ENCODE measurements at places on chromosomes 13 and 19.

GRCh38 chr13:100875392-100876043 is 200.9 kb upstream of the TMTC4 start:
- DNase-seq = no peak

DNA sequence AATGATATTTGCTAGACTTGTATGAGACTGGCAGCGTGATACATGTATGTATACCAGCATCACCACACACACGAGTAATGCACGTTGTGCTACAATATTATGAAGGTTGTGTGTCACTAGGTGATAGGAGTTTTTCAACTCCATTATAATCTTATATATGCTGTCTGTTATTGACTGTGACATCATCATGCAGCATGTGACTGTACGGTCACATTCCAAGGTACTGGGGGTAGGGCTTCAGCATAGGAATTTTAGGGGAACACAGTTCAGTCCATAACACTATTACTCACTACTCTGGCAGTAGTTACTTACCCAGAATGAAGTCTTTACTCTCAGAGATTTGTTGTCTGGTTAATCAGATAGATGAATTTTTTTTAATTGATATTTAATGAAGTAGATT is 91.1 kb downstream of the CDK8 start:
- DNase-seq = no peak

DNA sequence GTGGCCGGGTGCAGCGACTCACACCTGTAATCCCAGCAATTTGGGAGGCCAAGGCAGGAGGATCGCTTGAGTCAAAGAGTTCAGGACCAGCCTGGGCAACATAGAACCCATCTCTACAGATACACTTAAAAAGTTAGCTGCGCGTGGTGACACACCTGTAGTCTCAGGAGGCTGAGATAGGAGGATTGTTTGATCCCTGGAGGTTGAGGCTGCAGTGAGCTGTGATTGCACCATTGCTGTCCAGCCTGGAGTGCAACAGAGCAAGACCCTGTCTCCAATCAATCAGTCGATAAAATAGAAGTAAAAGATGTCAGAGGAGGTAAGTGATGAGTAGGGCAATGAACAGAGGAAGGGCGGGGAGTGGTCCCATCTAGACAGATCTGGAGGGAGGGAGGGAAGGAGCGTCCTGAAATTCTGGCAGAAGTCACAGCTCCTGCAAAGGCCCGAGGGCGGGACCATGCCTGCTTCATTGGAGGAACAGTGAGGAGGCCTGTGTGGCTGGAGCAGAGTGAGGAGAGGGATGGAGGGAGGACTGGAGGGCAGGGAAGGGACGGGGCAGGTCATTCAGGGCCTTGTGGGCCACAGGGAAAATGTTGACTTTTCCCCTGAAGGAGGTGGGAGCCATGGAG is 9.7 kb downstream of the SMIM24 start:
- no peak for DNase-seq

DNA sequence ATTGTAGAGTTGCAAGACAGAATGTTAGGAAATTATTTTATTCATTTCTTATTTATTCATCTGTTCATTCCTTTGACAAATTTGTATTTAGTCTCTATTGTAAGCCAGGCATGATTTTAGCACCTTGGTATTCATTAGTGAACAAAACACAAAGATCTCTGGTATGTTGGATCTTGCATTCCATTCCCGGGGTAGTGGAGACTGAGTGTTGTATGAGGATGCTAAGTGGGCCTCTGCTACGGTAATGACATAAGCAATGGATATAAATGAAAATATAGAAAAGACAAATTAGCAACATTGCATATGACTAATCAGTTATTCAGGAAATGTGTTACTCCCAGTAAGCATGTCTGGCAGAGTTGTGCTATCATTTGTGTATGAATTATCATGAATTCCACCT is 449.3 kb downstream of the PCDH17 start:
- no peak for DNase-seq

- no peak for DNase-seq
These were observed 145.2 kb downstream of the RFC3 start for GRCh38 chr13:33963134-33963533.

DNA sequence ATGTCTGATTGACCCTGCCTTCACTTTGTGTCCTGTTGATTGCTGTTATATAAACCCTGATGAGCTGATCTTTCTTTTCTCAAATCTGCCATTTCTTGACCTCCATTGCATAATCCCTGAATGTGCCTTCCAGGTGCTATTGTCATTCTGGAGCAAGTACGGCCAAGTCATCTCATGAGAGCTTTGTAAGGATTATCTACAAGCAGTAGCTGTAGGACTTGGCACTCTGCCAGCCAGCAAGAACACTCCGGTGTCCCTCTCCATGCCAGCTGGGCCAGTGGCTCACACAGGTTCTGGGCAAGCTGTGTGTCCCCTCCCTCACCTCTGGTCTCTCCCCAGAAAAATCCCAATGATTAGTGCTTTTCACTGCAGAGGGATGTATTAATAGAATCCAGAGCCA is 348.1 kb downstream of the FOXO1 start:
- no peak for DNase-seq

- no peak for DNase-seq
These were observed 179.2 kb downstream of the SHISA2 start for GRCh38 chr13:25872481-25873241.

GRCh38 chr13:112032186-112032993 is 34.6 kb upstream of the SOX1 start:
- no peak for DNase-seq

- DNase-seq = no peak
These were observed 1.7 kb downstream of the CD320 start for GRCh38 chr19:8306235-8307054.

DNA sequence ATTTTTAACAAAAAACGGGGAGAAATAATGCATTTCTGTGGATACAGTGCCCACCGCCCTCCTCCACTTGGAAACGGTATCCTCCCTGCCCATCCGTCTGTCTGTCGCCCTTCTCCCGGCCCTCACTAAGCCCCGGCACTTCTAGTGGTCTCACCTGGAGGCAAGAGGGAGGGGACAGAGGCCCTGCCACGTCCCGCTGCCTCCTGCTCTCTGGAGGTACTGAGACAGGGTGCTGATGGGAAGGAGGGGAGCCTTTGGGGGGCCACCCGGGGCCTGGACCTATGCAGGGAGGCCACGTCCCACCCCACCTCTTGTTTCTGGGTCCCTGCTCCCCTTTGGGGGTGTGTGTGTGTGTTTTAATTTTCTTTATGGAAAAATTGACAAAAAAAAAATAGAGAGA is 3.0 kb upstream of the HAMP start:
- no peak for DNase-seq

GRCh38 chr13:83272652-83273240 is 609.5 kb downstream of the SLITRK1 start:
- DNase-seq = no peak

- no peak for DNase-seq
These were observed 2.6 kb upstream of the TSHZ3 start for GRCh38 chr19:31351855-31352195.

DNA sequence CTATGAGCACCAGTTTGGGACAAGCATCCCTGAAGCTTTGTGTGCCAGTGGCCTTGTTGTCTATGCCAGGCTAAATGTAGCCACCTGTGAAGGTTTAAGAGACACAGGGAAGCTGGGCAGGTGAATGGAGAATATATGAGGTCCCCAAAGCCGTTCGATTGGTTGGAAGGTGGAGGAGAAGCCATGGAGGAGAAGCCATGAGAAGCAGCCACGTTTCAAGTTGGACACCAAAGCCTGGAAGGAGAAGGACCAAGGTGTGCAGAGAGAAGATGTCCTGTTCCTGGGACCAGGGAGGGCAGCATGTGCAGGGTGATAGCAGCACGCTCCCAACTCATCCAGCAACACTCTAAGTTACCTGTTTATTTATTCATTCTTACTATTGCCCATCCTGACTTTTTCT is 432.3 kb upstream of the TSHZ3 start:
- no peak for DNase-seq

- no peak for DNase-seq
These were observed 27.4 kb upstream of the AKT2 start for GRCh38 chr19:40312533-40312932.

GRCh38 chr13:50366488-50367174 is 351.4 kb downstream of the KCNRG start:
- no peak for DNase-seq

- DNase-seq = no peak
These were observed 612.0 kb downstream of the DCT start for GRCh38 chr13:93867481-93867880.

DNA sequence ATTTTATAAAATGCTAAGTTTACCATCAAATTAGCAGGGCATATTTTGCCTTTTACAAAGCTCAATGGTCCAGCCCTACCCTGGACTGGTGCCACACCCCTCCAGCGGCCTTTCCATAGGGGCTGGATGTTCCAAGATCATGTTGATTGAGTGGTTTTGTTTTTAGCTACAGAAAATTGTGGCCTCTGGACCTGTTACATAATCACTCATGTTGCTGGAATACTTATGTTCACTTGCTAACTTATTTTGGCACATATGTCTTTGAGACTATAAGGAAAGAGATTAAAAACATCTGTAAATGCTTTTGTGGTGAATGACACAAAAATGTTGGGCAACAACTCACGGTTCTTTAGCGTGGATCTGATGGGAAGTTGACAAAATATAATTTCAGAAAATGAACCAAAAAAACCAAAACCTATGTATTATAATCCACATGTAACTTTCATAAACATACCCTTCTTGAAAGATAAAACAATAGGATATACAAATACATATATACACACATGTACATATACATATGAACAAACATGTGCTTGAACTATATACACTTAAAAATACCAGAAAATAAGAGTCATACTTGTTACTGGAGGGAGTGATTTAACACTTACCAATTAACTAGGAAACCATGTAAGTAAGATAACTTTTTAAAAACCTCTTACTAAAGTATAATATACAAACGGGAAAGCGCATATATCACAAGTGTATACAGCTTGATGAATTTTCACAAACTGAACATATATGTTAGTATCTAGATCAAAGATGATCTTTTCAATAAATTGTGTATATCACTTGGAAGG is 46.6 kb upstream of the SLC15A1 start:
- no peak for DNase-seq

DNA sequence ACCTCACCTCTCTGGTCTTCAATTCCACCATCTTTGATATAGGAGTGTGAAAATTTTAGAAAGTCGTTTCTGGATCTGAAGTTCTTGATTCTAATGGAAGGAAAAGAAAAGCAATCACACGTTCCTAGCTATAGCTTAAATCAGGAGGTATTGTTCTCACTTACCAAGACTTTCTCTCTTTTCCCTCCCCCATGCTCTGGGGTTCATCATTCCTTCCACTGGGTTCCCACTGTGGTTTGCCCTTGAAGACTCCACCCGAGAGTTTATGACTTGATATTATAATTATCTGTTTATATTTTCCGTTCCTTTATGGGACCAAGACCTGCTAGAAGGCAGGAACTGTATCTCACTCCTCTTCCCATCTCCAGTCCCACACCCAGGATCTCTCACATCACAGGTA is 76.6 kb downstream of the AKAP11 start:
- no peak for DNase-seq

DNA sequence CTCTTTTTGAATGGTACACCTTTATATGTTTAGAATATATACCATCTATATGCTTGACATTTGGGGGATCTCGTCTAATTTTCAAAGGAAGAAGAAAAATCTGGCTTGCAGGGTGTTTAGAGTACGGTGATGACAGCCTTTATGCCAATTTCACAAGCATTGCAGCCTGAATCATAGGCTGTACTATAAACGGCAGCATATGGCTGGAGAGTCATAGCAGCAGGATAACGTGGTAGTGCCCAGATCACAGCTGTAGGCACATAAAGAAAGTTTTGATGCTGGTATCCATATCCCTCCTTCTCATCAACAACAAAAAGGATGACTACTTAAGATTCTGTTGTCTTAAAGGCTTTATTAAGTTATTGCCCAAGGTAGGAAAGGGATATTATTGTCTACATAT is 253.0 kb downstream of the PCDH9 start:
- no peak for DNase-seq

GRCh38 chr19:39351537-39352064 is 9.4 kb downstream of the SAMD4B start:
- DNase-seq = no peak

DNA sequence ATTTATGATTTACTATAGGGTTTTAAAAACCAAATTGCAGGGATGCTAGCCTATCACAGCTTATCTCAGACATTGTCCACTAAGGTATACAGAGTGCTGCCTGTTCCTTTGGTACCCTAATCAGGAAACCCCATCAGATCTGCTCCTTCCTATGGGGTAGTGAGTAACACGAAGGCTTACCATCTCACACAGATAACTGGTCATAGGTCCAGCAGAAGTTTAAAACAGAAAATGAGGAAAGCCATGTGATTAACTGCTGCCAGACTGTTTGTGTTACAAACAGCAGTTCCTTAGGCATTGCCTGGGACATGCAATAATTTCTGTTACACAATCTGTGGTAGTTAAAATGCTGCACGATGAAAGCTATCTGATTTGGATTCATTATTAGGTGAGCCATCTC is 53.5 kb upstream of the ALOX5AP start:
- DNase-seq = no peak

DNA sequence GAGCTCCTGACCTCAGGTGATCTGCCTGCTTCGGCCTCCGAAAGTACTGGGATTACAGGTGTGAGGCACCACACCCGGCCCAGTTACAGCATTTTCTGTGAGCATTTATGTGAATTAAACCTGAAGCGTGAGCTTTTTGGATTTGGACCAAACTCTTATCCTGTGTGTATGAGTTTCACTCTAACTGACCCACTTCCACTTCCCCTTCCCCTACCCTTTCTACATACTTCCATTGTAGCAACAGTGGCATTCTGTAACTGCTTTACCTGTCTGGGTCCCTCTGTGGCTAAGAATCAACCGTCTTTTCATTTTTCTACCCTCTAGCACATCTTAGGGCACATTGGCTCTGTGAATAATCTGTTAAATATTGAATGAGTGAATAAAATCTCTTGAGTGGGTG is 16.2 kb downstream of the FRY start:
- no peak for DNase-seq

DNA sequence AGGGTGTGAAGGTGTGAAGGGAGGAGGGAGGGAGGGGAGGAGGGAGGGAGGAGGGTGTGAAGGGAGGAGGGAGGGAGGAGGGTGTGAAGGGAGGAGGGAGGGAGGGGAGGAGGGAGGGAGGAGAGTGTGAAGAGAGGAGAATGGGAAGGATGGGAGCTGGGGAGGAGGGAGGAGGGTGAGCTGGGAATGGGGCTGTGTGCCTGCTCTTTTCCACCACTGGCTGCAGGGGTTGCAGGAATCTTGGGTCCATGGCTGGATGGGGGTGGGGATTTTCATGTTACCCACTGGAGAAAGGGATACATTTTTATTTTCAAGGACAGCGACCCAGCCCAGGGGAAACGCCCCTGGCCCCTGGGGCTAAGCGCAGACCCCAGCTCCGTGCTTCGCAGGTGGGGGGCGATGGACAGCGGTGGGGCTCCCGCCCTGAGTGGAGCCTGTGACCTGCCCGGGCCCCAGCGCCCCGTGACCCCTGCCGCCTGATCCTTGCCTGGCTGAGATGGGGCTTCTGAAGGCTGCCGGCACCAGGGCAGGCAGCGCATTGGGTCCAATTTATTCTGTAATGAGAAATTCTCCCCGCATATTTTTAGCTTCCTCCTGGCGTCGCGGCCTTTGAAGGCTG is 3.0 kb upstream of the EFNA2 start:
- no peak for DNase-seq

- DNase-seq = no peak
These were observed 1308.2 kb downstream of the PCDH9 start for GRCh38 chr13:65921933-65922332.
